ENCODE measurements at places on chromosomes 16 and 17.

DNA sequence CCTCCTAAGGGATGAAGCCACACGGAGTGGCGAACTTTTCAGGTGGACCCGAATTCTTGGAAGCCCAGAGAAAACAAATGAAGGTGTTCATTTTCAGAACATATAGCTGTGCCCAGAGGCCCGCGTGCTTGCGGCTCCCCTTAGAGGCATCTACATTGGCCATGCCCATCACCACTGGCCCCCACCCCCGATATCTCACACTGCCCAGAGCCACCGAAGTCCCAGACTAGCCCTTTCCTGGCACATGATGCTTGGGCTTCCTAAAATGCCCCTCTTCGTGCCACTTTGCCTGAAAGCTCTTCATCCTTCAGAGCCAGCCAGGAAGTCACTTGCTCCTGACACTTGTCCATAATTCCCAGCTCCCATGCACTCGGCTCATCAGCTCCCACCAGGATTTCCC lies 2.1 kb upstream of the HEXIM1 start:
- DNase-seq = no peak

DNA sequence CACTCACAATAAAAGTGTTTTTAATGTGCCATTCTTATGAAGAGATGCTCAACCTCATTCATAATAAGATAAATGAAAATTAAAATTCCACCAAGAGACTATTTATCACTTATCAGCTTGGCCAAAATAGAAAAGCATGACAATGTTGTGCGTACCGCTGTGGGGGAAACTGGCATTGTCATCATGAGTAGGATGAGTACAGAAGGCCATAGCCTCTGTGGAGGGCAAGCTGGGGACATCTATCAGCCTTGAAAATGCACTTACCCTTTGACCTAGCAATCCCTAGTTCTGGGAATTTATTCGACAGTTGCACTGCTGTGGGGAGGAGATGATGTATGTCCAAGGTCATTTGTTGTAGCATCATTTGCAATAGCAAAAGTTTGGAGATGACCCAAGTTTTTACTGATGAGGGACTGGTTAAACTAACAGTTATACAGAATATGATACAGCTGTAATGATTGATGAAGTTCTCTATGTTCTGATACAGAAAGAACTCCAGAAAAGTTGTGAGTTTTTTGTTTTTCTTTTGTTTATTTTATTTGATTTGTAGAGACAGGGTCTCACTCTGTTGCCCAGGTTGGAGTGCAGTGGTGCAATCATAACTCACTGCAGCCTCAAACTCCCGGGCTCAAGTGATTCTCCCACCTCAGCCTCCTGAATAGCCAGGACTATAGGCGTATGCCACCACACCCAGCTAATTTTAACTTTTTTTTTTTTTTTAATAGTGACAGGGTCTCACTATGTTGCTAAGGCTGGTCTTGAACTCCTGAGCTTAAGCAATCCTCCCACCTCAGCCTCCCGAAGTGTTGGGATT lies 13.7 kb upstream of the PRKCB start:
- no peak for DNase-seq

GRCh38 chr16:610513-611381 lies 20.0 kb upstream of the WFIKKN1 start:
- no peak for DNase-seq

- peak; percentile 16 for DNase-seq
Measured at GRCh38 chr16:28504707-28505404, 1.8 kb downstream of the IL27 start.

DNA sequence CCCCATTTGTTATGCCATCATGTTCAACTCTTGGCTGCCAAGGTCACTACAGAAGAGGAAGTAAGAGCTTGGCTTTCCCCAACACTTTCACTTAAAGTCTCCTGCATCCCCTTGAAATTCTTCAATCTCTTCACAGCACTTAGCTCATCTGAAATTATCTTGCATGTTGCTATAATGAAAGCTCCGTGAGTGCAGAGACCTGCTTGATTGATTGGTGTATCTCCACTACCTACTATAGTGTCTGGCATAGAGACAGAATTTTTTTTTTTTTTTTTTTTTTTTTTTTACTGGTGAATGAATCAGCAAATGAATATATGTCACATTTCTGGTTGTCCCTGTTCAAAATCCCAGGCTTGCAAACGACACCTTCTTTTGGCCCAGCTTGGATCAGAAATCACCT lies 1.9 kb upstream of the SDR42E1 start:
- no peak for DNase-seq

DNA sequence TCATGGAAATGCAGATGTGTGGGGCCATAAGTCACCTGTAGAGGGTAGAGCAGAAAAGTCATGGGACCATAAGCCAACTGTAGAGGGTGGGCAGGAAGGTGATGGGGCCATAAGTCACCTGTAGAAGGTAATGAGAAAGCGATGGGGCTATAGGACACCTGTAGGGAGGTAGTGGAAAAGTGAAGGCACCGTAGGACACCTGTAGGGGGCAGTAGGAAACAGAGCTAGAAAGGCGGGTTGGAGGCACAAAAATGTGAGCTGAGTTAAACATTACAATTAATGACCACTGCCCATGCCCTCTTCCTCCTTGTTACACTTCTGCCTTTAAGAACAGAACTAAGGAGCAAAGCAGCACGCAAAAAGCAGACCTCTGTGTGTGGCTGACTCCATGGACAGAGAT lies 150.1 kb downstream of the SHISA6 start:
- no peak for DNase-seq

GRCh38 chr17:81400154-81400977 lies 5.1 kb downstream of the BAHCC1 start:
- DNase-seq = no peak

GRCh38 chr17:61806936-61807335 lies 56.4 kb downstream of the BRIP1 start:
- no peak for DNase-seq

- no peak for DNase-seq
Measured at GRCh38 chr17:45915263-45915662, 20.9 kb downstream of the MAPT start.

DNA sequence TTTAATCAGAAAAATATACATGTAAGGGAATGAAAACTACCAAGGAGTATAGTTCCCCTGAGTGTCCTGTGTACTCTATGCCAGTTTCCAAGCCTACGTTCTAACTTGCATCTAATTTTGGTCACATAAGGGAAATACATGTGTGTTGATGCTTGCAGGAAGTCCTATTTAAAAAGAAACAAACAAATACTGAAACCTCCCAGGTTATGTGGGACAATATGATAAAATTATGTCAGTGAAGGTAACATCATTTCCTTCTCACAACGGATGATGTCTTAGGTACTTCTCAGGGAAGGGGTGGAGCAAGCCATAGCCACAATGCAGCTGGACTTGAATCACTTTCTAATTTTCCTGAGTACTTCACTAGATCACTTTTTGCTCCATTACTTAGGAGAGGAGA lies 115.9 kb downstream of the ZFHX3 start:
- DNase-seq = no peak

DNA sequence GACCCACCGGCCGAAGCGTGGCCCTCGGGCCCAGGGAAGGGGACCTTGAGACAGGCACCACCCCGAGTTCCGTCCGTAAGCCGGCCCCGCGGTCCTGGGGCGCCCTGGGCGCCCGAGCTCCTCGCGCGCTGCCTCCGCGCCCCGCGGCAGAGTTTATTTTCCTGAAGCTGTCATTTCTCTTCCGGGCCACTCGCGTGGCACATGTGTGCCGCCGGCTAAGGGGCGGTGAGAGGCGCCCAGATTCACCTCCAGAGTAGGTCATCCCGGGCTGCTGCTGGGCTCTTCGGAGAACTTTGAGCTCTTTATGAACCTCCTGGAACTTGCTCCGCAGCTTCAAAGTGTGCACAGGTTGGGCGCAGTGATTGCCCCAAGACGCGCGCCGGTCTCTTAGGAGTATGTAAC lies 489 bp downstream of the ZC3H18 start:
- DNase-seq = no peak

DNA sequence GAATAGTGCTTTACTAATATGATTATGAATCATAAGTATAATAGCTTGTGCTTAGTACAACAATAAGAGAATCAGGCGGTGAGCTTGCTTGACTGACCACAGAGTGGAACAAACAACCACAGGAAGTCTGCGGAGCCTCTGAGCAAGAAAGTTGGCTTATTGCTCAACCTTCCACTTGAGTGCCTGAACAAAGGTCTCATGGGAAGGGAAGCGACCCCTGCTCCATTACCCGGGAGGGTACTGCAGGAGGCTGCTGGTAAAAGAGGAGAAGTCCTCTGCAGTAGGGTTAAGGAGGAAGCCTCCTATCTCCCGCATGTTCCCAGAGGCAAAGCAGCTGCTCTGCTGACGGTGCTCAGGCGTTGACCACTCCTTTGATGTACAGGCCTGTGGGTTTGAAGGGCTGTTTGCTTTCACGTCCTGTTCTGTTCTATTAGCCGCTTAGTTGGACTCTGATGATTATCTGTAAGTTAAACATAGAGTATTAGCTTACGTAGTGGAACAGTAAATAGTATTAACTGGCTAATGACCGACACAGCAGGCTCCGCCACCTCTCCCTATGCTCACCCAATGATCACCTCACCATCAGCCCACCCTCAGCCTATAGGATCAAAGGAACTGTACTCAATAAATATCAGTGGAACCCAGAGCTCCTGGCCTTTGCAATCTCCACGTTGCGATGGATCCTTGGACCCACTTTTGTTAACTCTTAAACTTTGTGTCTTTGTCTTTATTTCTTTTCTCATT lies 17.5 kb downstream of the ALOX15B start:
- no peak for DNase-seq

DNA sequence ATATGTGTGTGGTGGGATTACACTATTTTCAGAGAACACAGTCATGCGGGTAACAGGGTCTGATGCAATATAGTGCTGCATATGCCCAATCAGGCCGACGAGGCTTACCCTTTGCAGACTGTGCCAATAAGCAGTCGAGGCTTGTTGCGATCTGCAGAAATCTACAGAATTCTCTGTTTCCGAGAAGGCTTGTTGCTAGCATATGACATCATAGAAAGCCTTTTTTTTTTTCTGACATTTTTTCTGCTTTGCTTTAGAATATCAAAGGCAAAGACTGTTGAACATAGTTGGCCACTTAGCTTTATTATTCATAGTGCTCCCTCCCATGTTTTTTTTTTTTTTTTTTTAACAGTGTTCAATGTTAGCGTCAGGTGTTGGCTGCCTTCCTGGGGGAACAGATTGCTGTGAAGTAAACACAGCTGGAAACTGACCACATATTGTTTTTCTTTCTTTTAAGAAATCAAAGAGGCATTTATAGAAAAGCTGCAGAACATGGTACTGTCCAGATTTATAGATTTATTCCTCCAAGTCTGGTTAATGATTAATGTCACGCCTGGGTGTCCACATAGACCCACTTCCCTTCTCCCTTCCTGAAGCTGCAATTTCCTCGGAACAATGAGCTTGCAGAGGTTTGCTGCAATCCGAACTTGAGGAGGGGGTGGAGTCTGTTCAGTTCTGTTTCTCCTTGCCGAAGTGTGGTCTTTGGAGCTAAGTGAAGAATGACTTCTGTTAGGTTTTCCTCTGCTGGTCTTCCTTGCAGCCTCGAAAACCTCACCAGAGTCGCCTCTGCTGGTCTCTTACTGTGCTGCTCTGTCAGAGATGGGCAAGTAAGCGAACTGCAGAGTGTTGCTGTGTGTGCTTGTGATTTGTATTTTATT lies 87.3 kb downstream of the MAP2K6 start:
- peak; percentile 80 for DNase-seq
